CD4-positive, alpha-beta T cell treated with Interleukin-2 at 100 ng/mL for 4 hours (primary cell): ENCODE measurements at places on chromosomes 11 and 22.
A peak's percentile ranks its signal among the peaks of the same experiment; 100 is the strongest.

- DNase-seq, result peak; percentile 58
These were observed 14.5 kb downstream of the USP35 start for GRCh38 chr11:78203184-78203583.

- no peak for DNase-seq
These were observed 42.3 kb downstream of the SYTL2 start for GRCh38 chr11:85768473-85769146.

DNA sequence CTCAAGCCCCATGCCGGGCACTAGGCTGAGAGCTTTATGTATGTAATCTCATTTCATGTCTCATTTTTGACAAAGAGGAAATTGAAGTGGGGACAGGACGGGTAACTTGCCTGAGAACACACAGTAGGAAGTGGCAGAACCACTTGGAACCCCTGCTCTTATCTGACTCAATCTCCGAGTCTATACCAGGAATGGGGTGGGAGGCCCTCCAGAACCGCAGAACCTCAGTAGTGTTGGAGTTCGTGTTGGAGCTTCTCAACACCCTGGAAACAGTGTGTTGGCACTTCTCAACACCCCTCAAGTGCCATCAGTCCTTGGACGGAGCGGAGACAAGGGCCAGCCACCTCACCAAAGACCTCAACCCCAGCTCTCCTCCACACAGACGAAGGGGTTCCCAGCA lies 38.8 kb upstream of the POLA2 start:
- DNase-seq, result no peak

GRCh38 chr22:46054091-46055073 lies 77.4 kb upstream of the WNT7B start:
- DNase-seq, result peak; percentile 51

GRCh38 chr11:111532365-111532709 lies 8.2 kb upstream of the LAYN start:
- no peak for DNase-seq

- peak; percentile 27 for DNase-seq
These were observed 33.1 kb upstream of the TP53I11 start for GRCh38 chr11:44983786-44984185.

DNA sequence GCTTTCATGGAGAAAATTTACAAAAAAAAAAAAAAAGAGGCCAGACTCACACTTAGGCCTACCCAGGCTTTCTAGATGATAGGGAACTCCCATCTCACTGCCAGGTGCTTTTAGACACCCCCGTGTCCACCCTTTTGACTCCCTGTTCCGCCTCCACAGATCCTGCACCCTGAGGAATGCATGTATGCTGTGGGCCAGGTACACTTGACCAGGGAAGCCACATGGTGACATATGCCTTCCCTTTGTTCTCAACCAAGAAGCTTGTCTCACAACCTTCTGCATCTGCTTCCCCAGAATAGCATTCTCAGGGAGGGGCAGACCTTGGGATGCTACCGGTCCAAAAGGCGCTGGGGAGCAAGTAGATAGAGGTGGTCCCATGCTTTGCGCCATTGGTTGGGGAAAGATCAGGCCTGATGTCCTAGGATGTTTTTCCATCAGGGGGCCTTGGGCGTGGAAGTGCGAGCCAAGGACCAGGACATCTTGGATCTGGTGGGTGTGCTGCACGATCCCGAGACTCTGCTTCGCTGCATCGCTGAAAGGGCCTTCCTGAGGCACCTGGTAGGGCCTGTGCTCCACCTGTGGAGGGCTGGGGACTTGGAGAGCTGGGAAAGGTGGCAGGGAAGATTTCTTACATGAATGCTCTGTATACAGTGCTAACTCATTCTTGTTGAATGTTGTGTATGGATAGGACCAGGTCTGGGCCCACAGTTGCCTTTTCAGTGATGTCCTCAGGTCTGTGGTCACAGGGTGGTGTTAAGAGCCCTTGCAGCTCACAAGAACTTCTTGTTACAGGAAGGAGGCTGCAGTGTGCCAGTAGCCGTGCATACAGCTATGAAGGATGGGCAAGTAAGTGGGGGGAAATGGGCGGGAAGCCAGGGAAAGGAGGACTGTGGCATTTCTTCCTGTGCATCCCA lies 7.5 kb downstream of the HMBS start:
- DNase-seq, result no peak

GRCh38 chr11:66360406-66361073 lies 11.0 kb downstream of the SLC29A2 start:
- no peak for DNase-seq

- DNase-seq, result no peak
These were observed 48.1 kb upstream of the SPATA19 start for GRCh38 chr11:133893381-133893780.

DNA sequence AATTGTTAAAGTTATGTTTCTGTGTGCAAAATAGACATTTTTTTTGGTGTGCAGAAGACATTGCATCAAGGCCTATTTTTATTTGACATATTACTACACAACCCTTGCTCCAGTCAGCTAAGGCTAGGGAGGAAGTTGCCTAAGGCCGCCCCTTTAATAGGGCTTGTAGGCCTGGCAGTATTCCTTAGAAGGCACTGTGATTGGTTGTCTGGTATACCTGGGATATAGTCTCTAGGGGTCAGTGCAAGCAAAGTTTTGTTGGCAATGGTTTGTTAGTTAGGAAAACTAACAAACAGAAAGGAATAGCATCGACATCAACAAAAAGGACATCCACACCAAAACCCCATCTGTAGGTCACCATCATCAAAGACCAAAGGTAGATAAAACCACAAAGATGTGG lies 16.9 kb downstream of the CCDC15 start:
- DNase-seq, result no peak

DNA sequence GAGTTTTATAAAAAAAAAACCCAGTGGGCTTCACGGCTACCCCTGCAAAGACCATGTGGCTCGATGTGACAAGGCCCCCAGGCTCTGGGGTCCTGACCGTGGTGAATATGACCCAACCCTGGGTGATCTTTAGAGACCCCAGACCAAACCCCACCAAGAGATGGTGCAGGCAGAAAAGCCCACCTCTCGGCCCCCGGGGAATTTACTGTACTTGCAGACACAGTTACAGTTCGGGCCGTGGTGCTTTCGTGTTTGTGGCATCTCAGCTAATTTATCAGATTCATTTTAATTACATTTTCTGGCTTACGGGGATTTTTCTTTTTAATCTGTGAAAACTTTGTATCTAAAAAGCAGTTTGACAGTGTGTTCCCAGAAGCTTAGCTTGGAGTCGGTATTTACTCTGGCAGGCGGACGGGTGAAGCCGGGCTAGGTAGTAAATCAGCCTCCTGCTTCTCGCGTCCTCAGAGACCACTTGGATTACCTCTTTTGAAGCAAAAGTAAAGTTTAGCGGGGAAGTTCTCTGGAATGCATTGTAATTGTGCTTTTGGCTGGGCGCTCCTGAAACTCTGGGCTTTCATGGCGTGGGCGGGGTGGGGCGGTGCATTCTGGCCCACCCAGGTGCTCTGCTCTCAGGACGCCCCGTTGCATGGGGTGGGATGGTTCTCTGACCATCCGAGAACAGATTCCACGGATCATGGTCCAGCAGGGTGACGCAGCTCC lies 25.3 kb downstream of the ANO1 start:
- DNase-seq, result no peak

DNA sequence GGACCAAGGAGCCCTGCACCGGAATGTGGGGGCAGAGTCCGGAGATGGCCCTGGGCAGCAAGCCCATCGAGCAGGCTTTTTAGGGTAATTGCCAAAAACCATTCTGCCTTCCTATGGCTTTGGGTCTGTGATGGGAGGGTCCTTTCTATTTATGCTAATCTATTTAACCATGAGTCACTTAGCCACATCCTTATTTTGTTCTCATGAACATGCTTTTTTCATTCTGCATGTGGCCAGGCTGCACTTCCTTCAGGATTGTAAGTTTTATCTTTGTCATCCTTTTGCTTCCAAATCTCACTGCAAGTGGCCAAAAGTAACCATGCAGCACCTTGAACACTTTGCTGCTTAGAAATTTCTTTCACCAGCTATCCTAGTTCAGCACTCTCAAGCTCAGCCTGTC lies 88.3 kb downstream of the EFCAB6 start:
- DNase-seq, result no peak

GRCh38 chr22:44624689-44625420 lies 77.1 kb upstream of the PRR5 start:
- DNase-seq, result no peak

DNA sequence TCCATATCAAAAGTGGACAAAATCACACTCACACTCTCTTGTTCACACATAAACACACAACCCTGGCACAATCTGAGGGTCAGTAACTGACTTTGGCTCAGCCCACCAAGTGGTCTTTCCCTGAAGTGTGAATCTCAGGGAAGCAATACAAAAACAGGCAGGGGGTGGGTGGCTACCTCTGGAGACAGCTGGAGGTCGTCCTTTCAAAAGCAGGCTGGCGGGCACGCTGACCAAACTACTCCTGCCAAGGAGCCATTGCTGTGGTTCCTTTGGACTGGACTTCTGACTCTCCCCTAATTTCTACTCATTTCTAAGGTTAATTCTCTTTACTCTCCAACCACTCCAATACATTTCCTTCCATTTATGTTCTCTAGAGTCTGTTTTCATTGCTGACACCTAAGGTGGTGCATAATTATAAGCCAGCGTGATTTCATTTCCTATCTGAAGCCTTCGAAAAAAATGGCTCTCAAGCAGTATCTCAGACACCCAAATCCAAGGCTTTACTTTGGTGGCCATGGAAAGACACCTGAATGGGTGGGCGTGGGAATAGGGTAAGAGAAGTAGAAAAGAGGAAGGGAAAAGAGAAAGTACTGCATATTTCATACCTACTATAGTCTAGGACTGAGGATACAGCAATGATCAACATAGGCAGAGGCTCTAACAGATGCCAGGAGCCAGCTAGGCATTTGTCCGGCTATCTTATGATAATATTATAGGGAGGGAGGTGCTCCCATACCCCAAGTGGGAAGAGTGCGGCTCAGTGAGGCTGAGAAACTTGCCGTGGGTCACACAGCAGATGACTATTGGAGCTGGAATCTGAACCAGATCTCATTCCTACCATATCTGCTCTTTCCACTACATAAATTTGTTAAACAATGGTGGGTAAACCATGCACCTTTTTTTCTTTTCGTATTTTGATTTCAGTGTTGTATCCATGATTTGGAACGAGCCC lies 22.0 kb downstream of the FZD4 start:
- no peak for DNase-seq

DNA sequence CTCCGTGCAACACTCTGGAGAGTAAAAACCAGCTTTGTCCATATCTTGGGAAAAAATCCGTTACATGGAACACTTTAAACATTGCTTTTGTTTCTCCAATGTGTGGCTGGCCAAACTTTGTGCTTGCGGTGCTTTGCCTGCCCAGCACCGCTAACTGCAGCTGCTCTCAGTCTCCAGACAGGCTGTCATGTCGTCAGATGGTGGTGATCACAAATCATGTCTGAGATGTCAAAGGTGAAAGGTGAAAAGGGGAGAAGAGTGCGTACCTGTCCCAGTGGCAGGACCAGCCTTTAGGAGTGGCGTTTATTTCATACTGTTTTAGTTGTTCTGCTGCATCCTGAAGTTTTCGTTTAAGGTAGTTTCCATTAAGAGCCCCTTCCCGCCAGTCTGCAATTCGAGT lies 17.1 kb upstream of the AGBL2 start:
- DNase-seq, result no peak

DNA sequence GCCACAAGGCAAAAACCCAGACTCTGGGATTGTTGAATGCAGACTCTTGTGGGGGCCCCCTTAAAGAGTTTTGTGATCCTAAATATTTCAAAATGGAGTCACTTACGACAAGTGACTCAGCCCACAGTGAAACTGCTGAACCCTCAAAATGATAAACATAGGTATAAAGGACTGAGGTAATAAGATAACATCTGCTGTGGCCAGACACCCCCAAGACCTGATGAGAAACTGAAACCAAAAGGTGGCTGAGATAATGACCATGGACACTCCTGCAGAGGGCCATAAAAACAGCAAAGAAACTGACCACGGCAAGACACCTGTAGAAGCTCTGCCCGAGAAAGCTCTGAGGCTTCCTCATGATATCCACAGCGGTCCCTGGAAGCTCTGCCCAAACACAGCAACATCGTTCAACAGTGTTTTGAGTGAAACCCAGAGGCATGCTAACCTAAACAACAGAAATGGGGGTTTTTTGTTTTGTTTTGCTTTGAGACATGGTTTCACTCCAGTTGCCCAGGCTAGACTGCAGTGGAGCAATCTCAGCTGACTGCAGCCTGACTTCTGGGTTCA lies 1.6 kb upstream of the PLAAT4 start:
- peak; percentile 30 for DNase-seq

DNA sequence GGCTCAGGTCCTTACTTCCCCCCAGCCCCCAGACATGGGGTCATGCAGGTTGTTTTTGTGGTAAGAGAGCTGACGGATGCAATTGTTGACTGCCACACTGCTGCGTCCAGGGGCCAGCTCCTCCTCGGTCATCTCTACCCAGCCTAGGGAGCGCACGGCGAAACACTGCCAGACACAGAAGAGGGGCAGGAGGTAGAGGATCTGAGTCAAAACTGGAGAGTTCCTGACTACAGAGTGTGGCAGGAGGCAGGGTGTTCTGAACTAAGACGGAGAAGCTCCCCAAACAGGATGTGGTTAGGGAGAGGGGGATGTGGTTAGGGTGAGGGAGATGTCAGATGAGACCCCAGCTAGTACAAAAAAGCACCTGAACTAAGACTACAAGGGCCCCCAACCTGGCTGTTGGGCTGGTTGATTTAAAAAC lies 12.3 kb downstream of the SMPD1 start:
- peak; percentile 80 for DNase-seq
